CD4-positive, alpha-beta memory T cell (primary cell): ENCODE measurements at places on chromosomes 7 and 10.

DNA sequence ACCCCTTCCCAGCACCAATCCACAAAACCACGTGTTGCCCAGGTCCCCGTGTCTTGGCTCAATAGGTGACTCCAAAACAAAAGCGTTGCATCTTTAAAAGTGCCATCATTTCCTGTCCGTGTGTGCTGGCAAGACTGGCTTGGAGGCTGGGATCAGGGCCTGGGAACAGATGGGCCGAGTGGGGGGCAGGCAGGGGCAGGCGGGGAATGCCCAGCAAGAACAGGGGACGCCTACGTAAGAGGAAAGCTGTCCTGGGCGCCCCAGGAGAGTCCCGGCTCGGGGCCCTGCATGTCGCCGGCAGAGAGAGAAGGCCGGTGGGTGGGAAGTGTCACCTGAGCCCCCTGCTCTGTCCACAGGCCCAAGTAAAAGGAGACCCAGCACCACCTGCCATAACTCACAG is 86.5 kb downstream of the PAXIP1 start:
- no peak for DNase-seq

GRCh38 chr7:50396856-50397255 is 53.3 kb downstream of the FIGNL1 start:
- DNase-seq = peak; percentile 53

DNA sequence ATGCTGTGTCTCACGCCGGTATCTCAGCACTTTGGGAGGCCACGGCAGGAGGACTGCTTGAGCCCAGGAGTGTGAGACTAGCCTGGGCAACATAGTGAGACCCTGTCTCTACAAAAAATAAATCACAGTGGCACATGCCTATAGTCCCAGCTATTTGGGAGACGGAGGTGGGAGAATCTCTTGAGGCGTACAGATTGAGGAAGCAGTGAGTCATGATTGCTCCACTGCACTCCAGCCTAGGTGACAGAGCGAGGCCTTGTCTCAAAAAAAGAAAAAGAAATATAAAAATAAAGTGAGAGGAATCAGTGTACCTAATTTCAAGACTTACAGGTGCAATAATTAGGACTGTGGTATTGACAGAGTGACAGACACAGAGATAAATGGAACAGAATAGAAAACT is 23.9 kb downstream of the SLC25A40 start:
- DNase-seq = no peak

GRCh38 chr10:21517134-21518031 is 8.1 kb downstream of the SKIDA1 start:
- DNase-seq = peak; percentile 37

GRCh38 chr10:129712000-129712399 is 245.0 kb downstream of the MGMT start:
- no peak for DNase-seq

- no peak for DNase-seq
Observed at GRCh38 chr7:69518705-69519077, 79.6 kb upstream of the AUTS2 start.

GRCh38 chr7:44287488-44288380 is 37.7 kb downstream of the CAMK2B start:
- DNase-seq = no peak

DNA sequence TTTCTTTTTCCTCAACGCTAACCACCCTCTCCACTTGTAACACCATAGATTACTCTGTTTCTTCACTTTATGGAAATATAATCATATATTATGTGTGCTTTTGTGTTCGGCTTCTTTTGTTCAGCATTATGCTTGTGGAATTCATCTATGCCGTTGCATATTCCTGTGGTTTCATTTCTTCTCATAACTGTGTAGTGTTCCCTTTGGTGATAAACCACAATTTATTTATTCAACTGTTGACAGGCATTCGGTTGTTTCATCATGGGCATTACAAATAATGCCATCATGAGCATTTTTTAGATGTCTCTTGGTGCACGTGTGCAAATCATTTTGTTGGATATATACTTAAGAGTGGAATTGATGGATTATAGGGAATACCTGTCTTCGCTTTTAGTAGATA is 12.1 kb downstream of the AVL9 start:
- no peak for DNase-seq

DNA sequence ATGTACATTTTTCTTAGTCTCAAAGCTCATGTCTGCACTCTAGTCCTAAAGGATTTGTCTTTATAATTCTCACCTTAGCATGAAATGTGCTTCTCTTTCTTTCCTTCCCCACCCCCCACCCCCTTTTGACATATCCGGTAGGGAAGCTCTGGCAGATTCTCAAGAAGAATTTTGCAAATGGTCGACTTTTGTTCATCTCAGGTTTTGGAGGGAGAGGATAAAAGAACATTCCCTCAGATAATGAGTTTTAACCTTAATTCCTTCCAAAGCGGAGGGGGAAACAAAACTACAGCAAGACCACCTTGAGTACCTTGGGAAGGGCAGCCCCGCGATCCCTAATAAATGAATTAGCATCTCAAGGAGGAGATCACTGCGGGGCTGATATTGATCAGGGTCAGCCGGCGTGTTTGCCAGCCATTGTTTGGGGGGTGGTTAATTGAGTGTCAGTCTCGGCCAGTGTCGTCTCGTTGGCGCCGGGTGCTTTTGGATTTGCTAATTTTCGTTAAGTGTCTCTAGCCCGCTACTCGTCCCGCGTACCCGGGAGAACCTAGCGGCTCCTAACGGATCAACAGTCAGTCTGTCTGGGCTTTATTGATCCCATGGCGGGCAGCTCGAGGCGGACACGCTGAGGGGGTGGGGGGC is 874 bp upstream of the BAMBI start:
- DNase-seq = no peak

GRCh38 chr10:133465950-133466474 is 12.3 kb downstream of the SCART1 start:
- no peak for DNase-seq

DNA sequence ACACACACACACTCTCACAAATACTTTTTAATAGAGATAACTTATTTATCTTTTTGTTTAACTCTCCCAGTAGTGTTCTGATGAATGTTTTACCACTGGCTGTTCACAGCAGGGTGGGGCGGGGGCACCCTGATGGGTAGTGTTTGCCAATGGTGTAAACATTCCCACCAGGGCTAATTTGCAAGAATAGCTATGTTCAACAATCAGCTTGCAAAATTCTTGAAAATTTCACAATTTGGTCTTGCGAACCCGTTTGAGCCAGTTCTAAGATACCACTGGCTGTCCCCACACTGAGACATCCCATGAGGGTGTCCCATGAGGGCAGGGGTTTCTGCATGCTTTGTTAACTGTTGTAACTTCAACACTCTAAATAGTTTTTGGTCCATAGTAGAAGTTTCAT is 348.5 kb downstream of the CXCL12 start:
- no peak for DNase-seq

DNA sequence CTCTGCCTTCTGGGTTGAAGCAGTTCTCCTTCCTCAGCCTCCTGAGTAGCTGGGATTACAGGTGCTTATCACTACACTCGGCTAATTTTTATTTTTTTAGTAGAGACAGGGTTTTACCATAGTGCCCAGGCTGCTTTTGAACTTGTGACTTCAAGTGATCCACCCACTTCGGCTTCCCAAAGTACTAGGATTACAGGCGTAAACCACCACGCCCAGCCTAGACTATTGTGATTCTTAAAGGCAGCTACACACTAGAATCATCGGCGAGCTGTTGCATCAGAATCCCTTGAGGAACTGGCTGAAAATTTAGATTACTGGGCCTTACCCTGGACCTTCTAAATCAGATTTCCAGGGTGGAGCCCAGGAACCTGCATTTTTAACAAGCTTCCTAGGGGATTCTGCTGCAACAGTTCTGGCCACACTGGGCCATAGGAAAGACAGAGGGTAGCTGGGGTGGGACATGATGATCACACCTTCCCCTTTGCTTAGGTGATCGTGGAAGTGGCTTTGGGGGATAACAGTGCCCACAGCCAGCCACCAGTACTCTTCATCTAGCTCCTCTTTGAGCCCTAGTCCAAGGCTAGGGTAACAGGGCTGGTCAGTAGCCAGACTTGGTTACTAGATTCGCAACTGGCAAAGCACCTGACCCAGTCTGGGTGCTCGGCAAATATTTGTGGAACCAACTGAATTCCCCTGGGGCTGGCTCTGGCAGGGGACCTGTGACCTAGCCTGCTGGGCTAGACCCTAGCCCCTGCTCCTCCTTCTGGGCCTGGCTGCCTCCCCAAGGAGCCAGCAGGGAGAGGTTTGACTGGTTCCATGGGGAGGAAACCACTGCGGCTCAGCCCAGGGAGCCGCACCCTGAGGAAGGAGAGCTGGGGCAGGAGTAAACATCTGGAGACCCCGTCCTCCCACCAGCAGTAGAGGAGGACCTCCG is 67.1 kb upstream of the DUSP5 start:
- no peak for DNase-seq

DNA sequence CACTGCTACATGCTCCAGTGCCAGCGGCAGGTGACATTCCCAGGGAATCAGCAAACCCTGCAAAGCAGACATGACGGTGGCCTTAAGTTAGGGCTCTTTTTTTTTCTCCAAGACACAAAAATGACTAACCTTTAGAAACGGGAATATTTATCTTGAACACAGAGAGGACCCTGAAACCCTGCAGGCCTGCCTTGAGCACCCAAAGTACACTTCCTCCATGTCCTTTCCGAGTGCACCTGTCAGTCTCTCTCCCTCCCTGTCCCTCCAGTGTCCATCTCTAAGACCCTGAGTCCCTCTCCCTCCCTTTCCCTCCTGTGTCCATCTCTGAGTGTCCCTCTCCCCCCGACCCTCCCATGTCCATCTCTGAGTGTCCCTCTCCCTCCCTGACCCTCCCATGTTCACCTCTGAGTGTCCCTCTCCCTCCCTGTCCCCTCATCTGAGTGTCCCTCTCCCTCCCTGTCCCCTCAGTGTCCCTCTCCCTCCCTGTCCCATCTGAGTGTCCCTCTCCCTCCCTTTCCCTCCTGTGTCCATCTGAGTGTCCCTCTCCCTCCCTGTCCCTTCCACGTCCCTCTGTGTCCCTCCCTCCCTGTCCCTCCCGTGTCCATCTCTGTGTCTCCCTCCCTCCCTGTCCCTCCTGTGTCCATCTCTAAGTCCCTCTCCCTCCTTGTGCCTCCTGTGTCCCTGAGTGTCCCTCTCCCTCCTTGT is 51.2 kb upstream of the CAMK2B start:
- DNase-seq = no peak

DNA sequence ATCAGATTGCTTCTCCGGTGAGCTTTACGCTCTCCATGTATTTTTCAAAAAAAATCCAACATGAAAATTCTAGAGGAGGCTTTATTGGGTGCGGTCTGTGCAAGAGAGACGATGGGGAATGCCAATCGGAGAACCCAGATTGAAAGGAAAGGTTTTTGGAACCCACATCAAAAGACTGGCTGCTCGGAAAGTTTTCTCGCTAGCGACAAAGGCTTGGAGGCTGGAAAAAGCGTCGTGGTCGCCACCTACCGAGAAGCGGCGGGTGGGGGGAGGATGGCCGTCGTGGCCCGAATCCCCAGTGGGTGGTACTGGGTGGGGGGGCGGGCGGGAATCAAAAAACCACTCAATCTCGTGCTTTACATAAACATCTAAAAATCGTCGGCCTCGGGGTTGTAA is 1.1 kb upstream of the GTF2I start:
- peak; percentile 31 for DNase-seq

- DNase-seq = no peak
Observed at GRCh38 chr10:113128450-113129070, 178.5 kb downstream of the TCF7L2 start.

DNA sequence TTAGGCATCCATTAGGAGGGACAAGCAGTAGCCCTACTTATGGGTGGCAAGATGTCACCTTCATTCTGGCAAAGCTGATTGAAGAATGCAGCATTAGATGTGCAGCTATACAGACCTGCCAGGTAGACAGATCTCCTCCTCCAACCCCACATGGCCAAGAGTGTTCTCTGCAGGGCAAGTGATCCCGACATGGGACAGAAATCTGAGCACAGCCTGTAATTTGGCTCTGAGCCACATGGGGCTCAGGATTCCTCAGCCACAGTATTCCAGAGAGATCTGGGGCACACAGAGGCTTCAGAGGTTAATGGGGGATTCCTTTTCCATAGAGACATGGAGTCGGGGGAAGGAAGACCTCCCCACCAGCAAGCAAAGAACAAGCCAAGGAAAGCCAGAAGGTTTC is 58.7 kb upstream of the GDF10 start:
- DNase-seq = no peak

- no peak for DNase-seq
Observed at GRCh38 chr10:107520348-107520747, 355.8 kb upstream of the SORCS1 start.
